ENCODE measurements at places on chromosomes 11 and 22.

DNA sequence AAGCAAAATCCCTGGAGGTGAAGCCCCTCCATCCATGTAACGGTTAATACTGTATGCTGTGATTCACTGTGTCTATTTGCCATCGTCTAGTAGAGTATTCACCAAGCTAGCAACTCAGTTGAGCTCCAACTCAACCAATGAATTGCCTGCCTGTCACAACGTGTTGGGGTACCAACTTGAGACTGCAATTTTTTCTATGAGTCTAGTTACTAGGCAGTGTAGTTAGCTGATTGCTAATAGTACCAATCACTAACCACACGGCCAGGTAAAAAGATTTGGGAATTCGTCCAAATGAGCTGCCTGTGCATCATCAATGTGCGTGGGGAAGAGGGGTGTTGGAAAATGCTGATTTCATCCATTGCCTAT, 1.0 kb upstream of the BTG4 start:
- no peak for DNase-seq

GRCh38 chr22:39312410-39312809, 7.0 kb downstream of the RPL3 start:
- no peak for DNase-seq

DNA sequence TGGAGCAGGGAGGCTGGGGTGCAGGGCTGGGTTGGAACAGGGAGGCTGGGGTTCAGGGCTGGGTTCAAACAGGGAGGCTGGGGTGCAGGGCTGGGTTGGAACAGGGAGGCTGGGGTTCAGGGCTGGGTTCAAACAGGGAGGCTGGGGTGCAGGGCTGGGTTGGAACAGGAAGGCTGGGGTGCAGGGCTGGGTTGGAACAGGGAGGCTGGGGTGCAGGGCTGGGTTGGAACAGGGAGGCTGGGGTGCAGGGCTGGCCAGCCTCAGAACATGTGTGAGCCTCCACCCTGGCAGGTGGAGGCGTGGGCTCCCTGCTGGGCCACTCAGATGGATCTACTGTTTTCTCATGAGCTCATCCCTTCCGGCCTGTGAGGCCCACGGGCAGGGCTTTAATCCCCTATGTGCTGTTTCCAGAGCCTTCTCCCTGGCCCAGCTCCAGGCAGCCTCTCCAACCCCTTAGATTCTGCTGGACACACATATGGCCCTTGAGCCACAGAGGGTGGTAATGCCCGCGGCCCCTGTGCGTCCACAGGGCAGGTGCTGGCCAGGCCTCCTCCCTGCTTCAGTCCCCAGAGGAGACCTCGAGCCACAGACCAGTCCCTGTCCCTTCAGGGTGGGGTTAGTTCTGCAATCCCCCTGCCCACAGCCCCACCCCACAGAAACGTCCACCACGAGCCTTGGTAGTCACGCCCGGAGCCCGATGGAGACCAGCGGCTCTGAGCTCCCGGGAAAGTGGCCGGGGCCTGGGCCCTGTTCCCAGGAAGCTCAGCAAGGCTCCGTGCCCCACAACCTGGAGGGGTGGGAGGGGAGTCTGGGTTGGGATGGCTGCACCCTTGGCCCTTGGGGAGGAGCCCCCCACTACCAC, 197.9 kb downstream of the BRD1 start:
- no peak for DNase-seq

DNA sequence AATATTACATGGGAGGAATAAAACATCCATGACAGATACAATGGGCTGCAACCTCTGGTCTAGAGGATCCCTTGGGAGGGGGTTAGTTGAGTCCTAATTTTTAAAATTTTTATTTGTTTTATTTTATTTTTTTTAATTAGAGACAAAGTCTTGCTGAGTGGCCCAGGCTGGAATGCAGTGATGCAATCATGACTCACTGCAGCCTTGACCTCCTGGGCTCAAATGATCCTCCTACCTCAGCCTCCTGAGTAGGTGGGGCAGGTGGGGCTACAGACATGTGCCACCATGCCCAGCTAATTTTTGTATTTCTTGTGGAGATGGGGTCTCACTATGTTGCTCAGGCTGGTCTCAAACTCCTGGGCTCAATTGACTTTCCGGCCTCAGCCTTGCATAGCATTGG, 43.1 kb downstream of the FDX1 start:
- no peak for DNase-seq

- DNase-seq: no peak
Observed at GRCh38 chr11:132992838-132993631, 539.3 kb downstream of the OPCML start.

- DNase-seq: no peak
Observed at GRCh38 chr11:68508425-68508824, 47.9 kb downstream of the PPP6R3 start.

GRCh38 chr11:102081313-102081712, 28.9 kb upstream of the YAP1 start:
- no peak for DNase-seq

- no peak for DNase-seq
Observed at GRCh38 chr22:24338726-24339451, 68.3 kb downstream of the SPECC1L start.

Data from cortex of kidney (tissue), 1 donor.